ENCODE measurements at places on chromosomes 7 and 10.

DNA sequence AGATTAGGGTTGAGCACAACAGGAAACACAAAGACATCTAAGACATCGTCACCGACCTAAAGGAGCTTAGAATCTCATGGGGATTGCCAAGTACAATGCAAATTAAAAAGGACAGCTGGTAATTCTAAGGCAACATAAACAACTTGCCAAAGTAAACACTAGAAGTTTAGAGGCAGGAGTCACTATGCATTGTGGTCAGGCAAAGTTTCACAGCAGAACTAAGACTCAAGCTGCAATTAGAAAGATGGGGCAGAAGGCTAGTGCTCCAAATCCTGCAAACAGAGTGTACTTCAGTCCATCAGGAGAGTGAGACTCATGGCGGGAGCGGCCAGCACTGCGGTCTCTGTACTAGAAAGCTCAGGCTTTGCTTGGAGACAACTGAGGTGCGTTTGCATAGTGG, 52.7 kb downstream of the HIPK2 start:
- no peak for DNase-seq

- peak; percentile 36 for DNase-seq
Observed at GRCh38 chr10:77949167-77949566, 22.6 kb upstream of the DLG5 start.

- DNase-seq, result no peak
Observed at GRCh38 chr10:126397156-126397555, 8.9 kb upstream of the ADAM12 start.

- DNase-seq, result no peak
Observed at GRCh38 chr10:131636841-131637724, 263.7 kb upstream of the PPP2R2D start.

DNA sequence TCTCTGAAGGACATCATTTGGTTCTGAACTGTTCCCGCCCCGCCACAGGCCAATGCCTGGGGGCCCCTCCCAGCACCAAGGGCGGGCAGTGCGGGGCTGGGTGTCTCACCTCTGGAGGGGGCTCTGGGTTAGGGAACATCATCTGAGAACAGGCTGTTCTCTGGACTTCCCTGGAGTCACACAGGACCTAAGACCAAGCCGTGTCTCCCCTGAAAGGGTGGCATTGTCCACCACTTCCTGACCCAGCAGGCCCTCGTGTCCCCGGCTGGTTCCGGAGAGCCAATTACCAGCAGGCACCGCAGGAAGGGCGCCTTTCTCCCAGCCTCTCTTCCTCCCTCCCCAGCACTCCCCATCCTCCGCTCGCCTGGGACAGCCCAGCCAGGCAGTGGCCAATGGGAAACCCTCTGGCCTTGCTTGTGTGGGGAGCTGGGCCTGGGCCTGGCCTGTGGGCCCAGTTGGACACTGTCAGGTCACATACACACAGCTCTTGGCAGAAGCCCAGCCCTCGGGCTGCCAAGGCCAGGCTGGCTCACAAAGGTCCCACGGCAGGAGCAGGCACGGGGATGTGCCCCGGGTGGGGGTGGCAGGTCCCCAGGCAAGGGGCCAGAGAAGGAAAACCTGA, 119.5 kb downstream of the SPDYE5 start:
- peak; percentile 56 for DNase-seq

DNA sequence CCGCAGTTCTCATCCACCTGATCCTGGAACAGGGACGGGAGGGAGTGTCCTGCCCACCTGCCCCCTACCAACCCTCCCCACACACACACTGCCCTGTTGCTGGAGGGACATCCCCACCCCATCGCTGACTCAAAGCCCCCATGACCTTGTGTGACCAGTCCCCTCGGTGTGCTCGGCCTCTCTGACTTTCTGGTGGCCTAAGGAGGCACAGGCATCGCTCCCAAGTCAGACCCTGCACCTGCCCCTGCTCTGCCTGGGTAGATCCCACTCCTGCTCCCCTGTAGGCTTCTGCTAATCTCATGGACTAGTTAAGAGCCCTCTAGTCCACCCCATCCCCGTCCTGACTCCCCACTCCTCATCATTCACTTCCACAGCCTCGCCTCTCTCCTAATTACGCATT, 58.8 kb upstream of the DOCK1 start:
- DNase-seq, result no peak

- no peak for DNase-seq
Observed at GRCh38 chr7:141290973-141291372, 217.1 kb downstream of the TMEM178B start.

DNA sequence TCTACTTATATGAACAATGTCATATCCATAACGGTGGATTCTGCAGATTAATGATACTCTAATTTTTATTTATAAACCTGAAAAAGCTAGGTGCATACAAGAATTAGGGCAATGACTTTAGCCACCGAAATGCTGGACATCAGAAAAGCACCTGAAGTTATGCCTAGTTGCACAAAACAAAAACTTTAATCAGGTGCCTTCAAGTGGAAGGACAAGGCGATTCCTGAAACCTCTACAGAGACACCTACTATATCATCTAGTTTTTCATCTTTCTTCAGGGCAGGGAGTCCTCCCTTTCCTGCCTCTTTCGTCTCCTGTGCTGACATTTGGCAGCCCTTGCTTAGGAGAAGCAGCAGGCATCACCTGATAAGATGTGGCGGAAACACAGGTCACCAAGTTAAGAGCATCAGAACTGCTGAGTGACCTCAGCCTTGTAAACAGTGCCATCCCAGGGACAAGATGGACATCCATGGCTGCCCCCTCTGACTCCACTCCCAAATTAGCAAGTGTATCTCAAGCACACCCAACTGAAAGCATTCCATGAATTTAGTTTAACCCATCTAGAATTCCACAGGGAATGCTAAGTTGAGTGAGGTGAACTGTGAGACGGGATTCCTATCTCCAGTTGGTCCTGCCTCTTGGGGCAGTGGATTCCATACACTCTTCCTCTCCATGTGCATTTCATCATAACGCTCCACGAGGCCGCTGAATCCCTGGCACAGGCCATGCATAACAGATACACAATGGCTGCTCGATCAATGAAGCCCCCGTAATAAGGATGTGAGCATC, 5.8 kb downstream of the ITPRIP start:
- peak; percentile 15 for DNase-seq

GRCh38 chr7:37054624-37055241, 330.4 kb upstream of the AOAH start:
- no peak for DNase-seq

DNA sequence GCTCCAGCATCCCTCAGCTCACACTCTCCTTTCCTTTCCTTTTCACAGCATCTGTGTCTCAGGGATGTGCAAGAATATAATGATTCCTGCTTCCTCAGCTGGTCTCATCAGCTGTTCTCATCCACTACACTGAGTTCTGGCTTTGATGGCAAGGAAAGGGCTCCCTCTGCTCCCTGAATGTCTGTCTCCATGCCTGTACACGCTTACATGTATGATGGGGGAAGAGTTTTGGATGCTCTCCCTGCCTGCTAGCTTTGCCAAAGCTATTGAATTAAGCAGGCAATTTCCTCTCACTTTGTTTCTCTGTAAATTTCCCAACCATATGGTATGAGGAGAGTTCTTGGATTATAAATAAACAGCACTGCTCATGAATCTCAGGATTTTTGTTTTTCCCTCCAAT, 254.5 kb downstream of the SORCS3 start:
- DNase-seq, result peak; percentile 84

Data from femur (tissue), 1 donor.